ENCODE measurements at places on chromosomes 5 and 9.

GRCh38 chr9:133488686-133489252 is 9.9 kb upstream of the SLC2A6 start:
- DNase-seq: no peak

DNA sequence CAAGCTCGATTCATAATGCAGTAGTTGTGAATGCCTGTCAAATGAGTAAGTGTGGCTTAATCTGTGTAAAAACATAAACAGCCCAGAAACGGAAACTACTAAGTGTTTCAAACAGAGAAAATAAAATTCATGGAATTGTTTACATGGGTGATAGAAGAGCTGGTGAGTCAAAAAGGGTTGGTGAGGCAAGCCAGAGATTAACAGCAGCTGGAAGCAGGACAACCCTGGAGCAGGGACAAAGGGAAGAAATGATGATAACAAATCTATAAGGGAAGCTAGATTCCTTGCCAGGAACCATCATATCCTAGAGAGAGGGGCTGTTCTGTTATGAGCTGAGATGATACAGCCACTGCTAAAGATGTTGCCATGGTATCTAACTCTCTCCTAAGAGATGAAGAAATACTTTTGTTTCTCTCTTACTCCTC is 18.0 kb upstream of the PRR16 start:
- DNase-seq: no peak

- DNase-seq: no peak
These were observed 5.5 kb upstream of the RNU6ATAC start for GRCh38 chr9:134169724-134170401.

- DNase-seq: no peak
These were observed 350.5 kb upstream of the DAB2 start for GRCh38 chr5:39775086-39775796.

DNA sequence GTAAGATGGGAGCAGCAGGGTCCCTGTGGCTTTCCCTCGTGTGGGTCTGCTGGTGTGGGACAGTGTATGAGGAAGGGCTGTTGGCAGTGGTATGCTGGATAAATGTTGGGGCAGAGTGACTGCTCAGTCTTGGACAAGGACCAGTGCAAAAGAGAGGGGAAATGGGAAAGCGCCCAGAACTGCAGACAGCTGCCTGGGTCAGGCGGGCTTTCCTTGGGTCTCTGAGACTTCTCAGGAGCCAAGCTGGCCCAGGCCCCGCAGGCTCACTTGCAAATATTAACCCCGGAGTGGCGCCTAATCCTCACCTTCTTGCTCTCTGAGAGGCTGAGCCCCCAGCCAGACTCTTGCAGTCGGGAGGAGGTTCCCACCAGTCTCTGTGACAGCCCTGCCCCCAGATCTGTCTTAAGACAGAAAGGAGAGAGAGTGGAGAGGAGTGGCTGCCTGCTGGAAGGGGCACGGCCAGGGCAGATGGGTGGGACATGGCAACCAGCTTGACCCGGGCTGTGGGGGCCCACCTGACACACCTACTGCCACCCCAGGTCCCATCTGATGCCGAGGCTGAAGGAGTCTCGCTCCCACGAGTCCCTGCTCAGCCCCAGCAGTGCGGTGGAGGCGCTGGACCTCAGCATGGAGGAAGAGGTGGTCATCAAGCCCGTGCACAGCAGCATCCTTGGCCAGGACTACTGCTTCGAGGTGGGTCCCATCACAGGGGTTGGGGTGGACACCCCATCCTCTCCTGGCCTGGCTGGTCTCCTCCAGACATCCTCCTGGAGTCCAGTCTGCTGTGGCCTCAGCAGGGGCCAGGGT is 105.2 kb downstream of the DAB2IP start:
- DNase-seq: no peak

DNA sequence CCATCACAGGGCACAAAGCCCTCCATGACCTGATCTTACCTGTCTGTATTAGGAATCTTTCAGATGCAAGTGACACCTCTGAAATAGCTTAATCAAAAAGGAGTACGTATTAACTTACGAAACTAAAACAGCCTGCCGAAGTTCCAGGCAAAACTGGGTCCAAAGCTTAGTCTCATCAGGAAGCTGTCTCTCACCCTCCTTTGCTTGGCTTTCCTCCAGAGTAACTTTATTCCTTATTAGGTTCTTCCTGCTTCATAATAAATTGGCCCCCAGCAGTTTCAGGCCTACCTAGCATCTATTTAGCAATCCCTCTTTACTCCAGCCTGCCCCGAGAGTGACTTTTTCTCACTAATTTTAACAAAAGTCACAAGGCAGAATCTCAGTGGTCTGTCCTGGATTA is 58.4 kb upstream of the STK32A start:
- DNase-seq: no peak

- no peak for DNase-seq
These were observed 448.3 kb downstream of the TLE4 start for GRCh38 chr9:80020056-80020455.

GRCh38 chr9:14936491-14936890 is 26.3 kb upstream of the FREM1 start:
- no peak for DNase-seq

DNA sequence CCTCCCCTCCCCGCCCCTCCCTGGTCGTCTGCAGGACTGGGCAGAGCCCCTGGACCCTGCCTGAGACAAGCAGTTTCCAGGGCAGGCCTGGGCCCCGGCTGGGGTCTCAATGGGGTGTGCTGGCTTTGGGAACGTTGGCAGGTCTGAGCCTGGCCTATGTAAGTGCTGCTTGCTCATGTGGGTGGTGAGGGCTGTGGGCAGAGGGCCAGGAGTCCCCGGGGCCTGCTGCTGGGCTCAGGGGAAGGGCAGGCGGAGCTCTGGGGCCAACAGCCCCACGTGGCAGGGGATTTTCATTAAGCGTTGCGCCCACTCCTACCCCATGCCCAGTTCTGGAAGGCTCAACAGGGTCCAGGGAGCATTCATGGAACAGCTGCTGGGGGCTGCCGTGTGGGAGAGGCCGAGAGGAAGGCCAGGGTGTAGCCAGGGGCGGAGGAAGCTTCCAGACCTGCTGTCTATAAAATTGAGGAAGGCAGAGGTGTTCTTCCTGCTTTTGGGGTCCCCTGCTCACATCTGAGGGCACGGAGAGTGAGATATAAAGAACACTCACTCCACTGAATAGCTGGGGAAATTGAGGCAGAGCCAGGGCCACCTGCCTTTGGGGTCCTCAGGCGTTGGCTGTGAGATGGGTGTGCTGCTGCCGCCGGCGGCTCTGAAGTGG is 32.5 kb downstream of the RXRA start:
- no peak for DNase-seq

- no peak for DNase-seq
These were observed 7.1 kb upstream of the GNAQ start for GRCh38 chr9:78038620-78039300.

DNA sequence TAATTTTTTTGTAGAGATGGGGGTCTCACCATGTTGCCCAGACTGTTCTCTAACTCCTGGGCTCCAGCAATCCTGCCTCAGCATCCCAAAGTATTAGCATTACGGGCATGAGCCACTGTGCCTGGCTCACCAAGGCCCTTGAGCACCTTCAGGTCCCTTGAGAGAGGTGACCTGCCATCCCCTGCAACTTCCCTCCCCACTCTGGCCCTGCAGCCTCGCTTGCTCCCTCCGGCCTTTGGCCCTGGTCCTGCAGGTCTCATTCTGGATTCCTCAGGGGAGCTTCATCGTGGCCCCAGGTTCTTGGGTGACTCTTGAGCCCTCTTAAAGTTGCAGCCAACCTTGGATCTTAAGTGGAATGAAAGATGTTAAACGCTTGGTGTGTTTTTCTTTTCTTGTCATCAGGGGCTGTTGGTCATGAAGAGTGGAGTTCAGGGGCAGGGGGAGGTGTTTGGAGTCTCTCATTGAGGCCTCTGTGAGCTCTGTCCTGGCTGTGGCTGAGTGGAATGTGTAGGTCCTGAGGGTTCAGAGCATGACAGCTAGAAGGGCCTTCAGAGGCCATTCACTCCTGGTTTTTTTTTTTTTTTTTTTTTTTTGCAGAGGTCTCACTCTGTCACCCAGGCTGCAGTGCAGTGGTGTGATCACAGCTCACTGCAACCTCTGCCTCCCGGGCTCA is 33.0 kb downstream of the PPARGC1B start:
- DNase-seq: no peak

DNA sequence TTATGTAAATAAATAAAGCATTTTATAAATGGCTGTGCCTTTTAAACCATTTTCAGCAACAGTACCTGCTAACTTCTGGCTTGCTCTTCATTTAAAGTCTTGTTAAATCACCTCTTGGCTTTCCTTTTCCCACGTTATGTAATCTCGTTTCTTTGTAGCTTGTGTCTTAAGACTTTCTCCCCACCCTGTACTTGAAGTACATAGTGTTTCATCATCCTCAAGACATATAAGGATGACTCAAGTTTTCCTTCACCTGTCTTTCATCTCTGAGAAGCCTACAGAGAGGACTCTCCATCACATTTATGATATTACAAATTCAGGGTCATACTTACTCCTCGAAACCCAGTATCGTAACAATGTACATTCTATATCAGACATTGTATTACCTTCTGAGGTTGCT is 33.9 kb downstream of the PRELID2 start:
- DNase-seq: no peak

DNA sequence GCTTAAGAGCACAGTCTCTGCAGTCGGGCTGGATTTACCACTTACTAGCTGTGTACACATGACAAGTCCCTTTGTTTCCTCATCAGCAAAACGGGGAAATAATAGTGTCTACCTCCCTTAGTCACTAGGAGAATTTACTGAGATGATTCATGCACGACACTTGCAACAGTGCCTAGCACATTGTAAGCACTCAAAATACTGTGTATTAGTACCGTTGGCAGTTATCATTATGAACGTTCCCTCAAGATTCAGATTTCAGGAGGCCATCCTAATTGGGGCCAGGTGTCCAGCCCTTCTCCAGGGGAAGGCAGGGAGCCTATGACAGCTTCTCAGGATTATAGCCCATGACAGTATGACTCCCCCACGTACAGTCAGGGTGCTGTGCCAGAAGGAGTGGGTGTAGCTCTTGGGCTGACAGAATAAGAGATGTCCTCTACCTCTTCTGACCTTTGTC is 164.3 kb downstream of the DOCK2 start:
- no peak for DNase-seq

GRCh38 chr9:135818718-135819475 is 88.4 kb downstream of the CAMSAP1 start:
- no peak for DNase-seq

DNA sequence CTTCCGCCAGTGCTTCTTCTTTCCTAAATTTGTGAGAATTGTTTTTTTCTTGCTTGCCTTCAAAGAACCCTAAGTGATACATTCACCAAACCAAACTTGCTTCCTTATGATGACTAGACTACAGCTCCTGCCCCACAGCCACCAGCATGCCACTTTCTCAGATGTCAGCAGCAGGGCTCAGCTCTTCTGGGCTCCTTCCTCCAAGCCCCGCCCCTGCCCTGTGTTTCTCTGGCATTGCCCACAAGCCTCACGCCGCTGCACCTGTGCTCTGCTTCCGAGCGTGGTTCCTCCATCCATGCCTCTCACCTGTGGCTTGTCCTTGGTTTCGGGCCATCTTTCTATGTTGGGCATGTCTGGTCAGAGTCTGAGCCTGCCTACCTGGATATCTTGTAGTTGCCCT is 10.6 kb downstream of the UNC5A start:
- DNase-seq: no peak

DNA sequence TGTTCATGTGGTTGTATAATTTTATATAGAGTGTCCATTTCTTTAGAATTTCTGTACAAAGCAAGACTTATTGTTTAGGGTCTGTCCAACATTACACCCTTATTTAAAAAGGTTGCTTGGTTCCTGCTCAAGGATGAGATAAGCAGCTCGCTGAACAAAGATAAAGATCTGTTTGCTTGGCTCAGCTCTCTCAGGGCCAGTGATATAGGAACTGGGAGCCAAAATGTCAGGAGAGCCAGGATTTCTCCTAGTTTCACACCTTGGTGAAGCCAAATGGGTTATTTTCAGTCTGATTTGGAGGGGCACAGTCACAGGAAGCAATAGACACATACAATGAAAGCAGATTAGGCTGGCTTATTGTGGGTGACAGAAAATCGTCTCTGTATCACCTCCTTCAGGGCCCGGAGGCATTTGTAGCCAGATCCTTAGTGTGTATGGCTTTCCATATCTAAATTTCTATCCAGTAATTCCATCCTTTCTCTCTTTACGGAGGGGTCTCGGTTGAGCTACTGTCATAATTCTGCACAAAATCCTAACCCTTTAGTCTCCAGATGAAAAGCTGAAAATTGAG is 396.4 kb downstream of the TMEM232 start:
- no peak for DNase-seq
